G401 (cell line): ENCODE measurements at places on chromosomes 1 and 21. TPM values are rescaled to one million over a fixed set of nuclear protein-coding genes. Genes with fewer than 3 reads are reported as not detected.

GRCh38 chr1:5990913-5991312 lies 1.3 kb downstream of the NPHP4 start:
- DNase-seq: no peak

GRCh38 chr1:51877434-51878307 lies 856 bp downstream of the NRDC start:
- DNase-seq: peak; percentile 37

- no peak for DNase-seq
Measured at GRCh38 chr1:4156241-4156973, 256.3 kb upstream of the C1orf174 start.

DNA sequence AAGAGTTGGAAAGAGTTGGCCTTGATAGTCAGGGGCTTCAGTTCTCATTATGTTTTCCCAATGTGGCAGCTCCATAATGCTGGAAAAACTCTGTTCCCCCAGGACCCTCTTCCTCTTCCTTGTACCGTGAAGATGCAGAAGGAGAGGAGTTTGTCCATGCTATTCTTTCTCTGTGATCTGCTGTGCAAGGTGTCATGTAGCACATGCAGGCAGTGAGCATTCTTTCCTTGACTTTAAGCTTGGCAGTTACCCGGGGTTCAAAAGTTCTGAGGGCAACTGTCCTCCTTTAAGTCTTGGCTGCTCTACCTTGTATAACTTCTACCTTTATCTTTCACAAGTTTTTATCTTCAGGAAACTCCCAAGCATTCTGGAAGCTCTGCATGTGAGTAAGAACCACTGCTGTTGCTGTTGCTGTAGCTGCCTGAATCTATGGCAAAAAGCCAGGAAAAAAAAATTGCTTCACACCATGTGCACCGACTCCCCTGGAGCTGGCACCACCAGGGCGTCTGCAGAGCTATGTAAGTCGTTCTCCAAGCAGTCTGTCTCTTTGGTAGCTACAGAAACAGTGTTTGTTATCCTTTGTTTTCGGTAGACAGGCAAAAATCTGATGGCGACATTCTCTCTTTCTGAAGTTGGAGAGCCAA lies 42.7 kb upstream of the SLC16A1 start:
- no peak for DNase-seq

DNA sequence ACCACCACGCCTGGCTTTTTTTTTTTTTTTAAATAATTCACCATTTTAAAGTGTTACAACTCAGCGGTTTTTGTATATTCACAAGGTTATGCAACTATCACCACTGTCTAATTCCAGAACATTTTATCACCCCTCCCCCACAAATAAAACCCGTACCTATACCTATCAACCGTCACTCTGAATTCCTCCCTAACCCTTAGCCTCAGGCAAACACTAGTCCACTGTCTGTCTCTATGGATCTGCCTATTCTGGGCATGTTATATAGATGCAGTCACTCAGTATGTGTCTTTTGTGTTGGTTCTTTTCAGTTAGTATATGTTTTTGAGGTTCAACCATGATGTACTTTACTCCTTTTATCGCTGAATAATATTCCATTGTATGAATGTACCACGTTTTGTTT lies 19.3 kb upstream of the GRHL3 start:
- DNase-seq: no peak

DNA sequence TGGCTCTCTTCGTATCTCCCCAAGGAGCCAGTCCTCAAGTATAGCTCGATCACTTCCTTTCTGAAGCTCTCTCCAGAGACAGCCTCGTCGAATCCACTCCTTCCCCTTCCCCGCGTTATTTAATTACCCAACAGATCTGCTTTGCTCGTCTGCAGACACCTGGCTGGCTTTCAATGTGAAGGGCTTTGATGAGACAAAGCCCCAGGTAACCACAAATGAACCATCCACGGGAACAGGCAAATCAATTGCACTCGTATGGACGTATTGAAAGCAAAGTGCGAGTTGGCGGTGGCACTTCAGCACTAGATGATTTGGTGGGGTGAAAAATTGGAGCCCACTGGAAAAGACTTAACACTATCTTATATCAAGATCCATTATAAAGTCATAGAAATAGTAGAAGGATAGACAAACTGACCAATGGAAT lies 364 bp upstream of the BCAR3 start:
- no peak for DNase-seq

GRCh38 chr21:44415073-44416025 lies 40.0 kb upstream of the LRRC3 start:
- DNase-seq: no peak

DNA sequence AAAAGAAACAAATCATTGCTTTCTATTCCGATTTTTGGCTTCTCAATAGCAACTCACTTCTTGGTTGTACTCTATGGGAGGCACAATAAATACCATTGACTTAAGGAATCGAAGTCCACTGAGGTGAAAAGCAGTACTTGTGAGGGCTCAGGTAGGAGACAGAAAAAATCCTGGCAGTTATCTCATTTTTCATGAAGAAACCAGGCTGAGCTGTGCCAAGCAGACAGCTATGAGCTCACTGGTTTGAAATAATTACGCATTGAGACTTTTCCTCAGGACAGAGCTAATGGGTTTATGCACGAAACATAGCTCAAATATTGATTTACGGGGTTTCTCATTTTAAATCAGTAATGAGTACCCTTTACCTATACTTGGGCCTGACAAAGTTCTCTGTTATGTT lies 18.5 kb downstream of the COLGALT2 start:
- DNase-seq: peak; percentile 78

DNA sequence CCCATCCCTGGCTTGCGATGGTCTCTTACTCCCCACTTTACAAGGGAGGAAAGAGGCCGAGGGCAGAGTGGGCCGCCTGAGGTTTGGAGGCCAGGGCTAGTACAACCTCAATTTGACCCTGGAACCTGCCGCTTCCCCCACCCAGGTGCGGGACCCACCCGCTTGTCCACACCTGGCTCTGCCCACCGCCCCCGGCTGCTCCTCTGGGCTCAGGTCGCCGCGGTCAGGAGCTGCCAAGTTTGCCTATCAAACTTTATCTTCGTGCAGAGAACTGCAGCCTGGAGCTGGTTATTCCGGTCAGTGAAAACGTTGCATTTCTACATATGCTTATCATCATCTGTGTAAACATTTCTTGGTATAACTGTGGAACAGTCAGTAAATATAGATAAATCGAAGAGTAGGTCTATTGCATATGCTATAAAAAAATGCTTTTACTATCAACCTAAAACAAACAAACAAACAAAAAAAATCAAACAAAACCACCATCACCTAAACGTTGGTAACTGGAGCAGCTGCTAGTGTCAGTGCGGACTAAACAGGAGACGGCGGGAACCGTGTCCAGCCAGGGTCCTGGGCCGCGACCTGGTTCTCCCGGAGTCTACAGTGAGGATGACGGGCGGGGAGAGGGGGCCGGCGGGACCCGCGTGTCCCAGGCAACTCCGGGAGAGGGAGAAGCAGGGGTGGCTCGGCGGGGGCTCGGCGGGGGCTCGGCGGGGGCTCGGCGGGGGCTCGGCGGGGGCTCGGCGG lies 906 bp upstream of the ADARB1 start:
- DNase-seq: no peak

- no peak for DNase-seq
Measured at GRCh38 chr1:65980237-65980636, 187.5 kb downstream of the PDE4B start.

DNA sequence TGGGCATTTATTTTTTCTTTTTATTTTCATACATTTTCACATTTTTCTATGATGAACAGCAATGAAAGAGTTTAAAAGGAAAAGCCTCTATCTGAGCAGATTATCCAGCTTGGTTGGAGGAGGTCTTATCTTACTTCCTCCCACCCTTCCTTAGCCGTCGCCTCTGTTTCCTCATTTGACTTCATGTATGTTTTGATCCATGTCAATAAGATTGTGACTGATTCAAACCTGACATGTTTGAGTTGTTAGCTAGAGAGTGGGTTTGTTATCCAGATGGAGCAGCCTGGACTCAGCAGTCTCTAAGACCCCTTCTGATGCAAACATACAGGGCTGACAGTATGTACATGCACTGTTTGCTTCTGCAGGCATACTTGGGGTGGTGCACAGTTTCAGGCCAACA lies 31.2 kb downstream of the MACO1 start:
- no peak for DNase-seq

GRCh38 chr1:248696261-248696660 lies 6.3 kb downstream of the OR14I1 start:
- peak; percentile 6 for DNase-seq

GRCh38 chr1:47399138-47399845 lies 16.8 kb upstream of the FOXE3 start:
- DNase-seq: no peak

- DNase-seq: no peak
Measured at GRCh38 chr1:31901838-31902509, 36.2 kb downstream of the PTP4A2 start.

DNA sequence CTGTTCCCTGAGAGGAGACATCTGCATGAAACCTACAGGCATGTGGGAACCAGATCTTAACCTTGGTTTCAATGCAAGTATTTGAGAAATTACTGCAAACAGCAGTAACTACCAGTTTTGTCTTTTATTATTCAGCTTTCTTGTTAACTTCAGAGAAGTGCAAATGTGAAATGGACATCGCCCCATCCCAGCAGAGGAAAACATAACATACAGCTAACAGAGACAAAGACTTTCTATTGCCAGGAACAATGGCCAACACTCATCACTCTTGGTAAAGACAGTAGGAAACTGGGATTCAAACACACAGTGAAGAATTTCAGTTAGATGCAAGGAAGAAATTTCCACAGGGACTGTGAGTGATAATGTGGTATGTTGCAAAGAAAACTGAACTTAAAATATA lies 115.1 kb downstream of the SLC30A10 start:
- no peak for DNase-seq

- DNase-seq: no peak
Measured at GRCh38 chr1:216582151-216582550, 141.1 kb downstream of the ESRRG start.

GRCh38 chr1:27940297-27940696 lies 5.5 kb downstream of the SMPDL3B start:
- DNase-seq: no peak

DNA sequence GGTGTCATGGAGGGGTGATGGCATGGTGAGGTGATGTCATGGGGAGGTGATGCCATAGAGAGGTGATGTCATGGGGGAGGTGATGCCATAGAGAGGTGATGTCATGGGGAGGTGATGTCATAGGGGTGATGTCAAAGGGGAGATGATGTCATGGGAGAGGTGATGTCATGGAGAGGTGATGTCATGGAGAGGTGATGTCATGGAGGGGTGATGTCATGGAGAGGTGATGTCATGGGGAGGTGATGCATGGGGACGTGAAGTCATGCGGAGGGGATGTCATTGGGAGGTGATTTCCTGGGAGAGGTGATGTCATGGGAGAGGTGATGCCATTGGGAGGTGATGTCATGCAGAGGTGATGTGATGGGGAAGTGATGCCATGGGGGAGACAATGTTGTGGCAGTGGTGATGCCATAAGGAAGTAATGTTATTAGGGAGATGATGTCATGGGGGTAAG lies 92.1 kb upstream of the C1orf174 start:
- no peak for DNase-seq

- no peak for DNase-seq
Measured at GRCh38 chr1:37999430-38000232, 5.7 kb downstream of the FHL3 start.

DNA sequence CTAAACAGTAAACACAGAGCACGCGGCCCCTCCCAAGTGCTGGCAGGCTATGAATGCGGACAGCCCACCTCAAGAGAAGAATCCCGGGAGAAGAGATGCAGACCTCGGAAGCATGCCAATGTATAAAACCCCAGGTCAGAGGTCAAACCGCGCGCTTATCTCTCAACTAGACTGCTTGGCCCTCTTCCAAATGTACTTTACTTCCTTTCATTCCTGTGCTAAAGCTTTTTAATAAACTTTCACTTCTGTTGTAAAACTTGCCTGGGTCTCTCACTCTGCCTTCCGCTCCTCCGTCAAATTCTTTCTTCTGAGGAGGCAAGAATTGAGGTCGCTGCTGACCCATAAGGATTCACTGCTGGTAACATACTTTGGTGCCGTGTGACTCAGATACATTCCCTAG lies 216.0 kb downstream of the S1PR1 start:
- DNase-seq: no peak

GRCh38 chr1:33902486-33903209 lies 38.8 kb downstream of the HMGB4 start:
- DNase-seq: no peak

GRCh38 chr1:47944561-47944960 lies 52.6 kb downstream of the TRABD2B start:
- peak; percentile 21 for DNase-seq

DNA sequence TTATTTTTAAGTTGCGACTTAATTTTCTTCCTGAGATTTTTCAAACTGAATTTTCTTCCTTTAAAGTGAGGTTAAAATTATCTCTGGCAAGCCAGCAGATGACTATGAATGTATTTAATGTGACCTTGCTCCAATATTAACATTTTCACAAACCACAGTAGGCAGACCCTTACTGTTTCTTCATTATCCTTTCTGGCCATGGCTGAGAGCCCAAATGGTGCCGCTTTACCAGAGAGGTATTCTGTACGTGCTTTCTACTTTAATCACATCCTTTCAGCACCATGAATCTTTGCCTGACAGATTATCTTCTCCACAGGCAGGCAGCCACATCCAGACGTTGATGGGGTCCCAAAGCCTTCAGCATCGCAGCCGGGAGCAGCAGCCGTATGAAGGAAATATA lies 129.6 kb downstream of the LRRC40 start:
- no peak for DNase-seq

GRCh38 chr1:106568201-106568974 lies 488.1 kb upstream of the PRMT6 start:
- peak; percentile 58 for DNase-seq

DNA sequence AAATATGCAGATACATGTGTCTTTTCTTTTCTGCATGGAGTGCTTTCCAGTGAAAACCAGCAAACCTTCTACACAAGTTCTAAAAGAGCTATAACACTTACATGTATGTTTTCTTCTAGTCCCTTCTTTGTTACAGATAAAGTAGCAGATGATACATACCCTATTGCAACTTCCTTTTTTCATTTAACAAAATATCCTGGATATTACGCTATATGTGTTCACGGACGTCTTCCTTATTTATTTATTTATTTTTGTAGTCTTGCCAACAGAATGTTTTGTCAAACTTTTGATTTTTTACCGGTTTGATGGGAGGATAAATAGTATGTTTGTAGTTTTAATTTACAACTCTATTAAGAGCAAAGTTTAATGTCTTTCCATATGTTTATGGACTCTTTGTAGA lies 5.2 kb upstream of the GALNT2 start:
- DNase-seq: no peak

- peak; percentile 75 for DNase-seq
Measured at GRCh38 chr1:61253059-61253735, 170.8 kb downstream of the NFIA start.

- no peak for DNase-seq
Measured at GRCh38 chr1:22914633-22915217, 57.9 kb downstream of the LACTBL1 start.

GRCh38 chr1:154878371-154879037 lies 8.4 kb upstream of the KCNN3 start:
- DNase-seq: peak; percentile 83

NPR1 gene
- 0.12 TPM in 1 of 2 replicates, not detected in the other for total RNA-seq

CEP104 gene
- total RNA-seq: 6.0 and 17.5 TPM in 2 replicates

SPATA46 gene
- total RNA-seq: not detected in 2 replicates

ADGRB2 gene
- 45.4 and 49.5 TPM in 2 replicates for total RNA-seq

MPL gene
- total RNA-seq: not detected in 2 replicates

C1orf116 gene
- not detected in 2 replicates for total RNA-seq

CD244 gene
- total RNA-seq: not detected in 2 replicates

RBM34 gene
- total RNA-seq: 45.3 and 49.8 TPM in 2 replicates

RBM11 gene
- total RNA-seq: 0.62 TPM in 1 of 2 replicates, not detected in the other

LCE3E gene
- total RNA-seq: not detected in 2 replicates

MRPS14 gene
- 24.9 and 30.1 TPM in 2 replicates for total RNA-seq

TMPRSS3 gene
- not detected in 2 replicates for total RNA-seq

EFNA1 gene
- total RNA-seq: 2.8 and 5.3 TPM in 2 replicates
